Activated T-helper 17 cell treated with anti-CD3 and anti-CD28 coated beads, Interleukin-2, amount 50 U/mL, for 72 hours (primary cell): ENCODE measurements at places on chromosomes 3 and 15. TPM values are rescaled to one million over a fixed set of nuclear protein-coding genes. Genes with fewer than 3 reads are reported as not detected.
A peak's percentile ranks its signal among the peaks of the same experiment; 100 is the strongest.

GRCh38 chr3:24387493-24387892, 107.2 kb downstream of the THRB start:
- no peak for ATAC-seq

- no peak for ATAC-seq
These were observed 33.2 kb upstream of the CADM2 start for GRCh38 chr3:84925571-84925970.

DNA sequence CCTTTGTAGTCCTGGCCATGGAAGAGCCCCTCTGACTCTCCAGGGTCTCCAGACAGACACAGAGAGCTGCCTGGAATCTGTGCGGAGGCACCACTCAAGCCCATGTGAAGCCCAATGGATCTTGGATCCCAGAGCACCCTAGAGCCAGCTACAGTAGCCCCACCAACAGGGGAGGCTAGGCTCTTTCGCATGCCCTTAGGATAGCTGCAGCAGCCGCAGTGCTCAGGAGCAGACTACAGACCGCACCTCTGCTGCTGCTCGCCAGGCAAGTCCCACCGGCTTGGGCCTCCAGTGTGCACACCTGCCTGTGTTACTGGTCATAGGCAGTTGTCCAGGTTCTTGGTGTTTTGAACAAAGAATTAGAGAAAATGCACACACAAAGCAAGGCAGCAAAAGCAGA, 131.6 kb downstream of the SPATA16 start:
- peak; percentile 16 for ATAC-seq

DNA sequence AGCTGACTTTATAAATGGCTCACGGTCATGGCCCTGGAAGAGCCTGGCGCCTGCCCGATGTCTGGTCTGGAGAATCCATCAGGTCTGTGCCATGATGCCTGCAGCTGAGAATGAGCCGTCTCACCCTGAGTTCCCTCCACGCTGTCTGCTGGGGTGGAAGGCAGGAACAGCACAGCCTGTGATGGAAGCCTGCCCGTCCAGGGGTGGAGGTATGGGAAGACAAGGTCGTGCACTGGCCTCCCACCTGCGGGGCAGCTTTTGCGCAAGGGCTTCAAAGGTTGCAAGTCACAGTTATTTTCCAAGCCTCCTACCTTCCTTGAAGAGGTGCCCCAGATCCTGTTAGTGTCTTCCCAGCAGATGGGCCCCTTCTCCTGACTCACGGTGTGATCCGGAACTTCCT, 275.5 kb downstream of the FAM43A start:
- no peak for ATAC-seq

- no peak for ATAC-seq
These were observed 33.5 kb upstream of the USP8 start for GRCh38 chr15:50390554-50391264.

GRCh38 chr3:52978109-52978754, 67.6 kb downstream of the SFMBT1 start:
- ATAC-seq: no peak

GRCh38 chr3:144167634-144168033, 196.0 kb downstream of the DIPK2A start:
- no peak for ATAC-seq

- no peak for ATAC-seq
These were observed 59.4 kb downstream of the PEX5L start for GRCh38 chr3:179977356-179977755.

GRCh38 chr3:52939600-52939999, 42.3 kb upstream of the STIMATE start:
- no peak for ATAC-seq

GRCh38 chr3:170497207-170498095, 78.8 kb downstream of the CLDN11 start:
- no peak for ATAC-seq

DNA sequence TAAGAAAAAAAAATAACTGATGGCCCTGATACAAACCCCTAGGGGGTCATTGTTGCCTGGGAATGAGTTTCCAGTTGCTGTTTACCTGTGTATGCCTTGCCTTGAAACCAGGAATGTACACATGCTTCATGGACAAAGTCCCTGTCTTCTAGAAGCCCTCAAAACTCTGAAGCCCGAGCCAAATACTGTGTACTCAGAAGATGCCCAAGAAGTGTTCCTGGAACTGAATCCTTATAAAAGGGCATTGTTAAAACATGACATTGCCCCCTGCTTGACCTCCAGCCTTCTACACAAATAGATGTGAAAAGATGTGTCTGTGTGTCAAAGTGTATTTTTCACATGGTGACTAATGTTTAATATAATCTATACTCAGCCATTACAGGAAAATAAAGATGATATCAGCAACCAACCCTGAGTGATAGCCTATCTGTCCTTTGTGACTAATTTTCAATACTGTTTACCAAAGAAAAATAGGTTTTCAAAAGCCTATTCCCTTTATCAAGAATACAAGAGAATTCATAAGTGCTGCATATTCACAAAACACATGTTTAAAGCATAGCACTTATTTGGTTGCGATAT, 325.9 kb downstream of the MECOM start:
- no peak for ATAC-seq

Gene STARD9
- total RNA-seq: 10.9 TPM

Gene AGBL1
- 0.19 TPM for total RNA-seq

DNA sequence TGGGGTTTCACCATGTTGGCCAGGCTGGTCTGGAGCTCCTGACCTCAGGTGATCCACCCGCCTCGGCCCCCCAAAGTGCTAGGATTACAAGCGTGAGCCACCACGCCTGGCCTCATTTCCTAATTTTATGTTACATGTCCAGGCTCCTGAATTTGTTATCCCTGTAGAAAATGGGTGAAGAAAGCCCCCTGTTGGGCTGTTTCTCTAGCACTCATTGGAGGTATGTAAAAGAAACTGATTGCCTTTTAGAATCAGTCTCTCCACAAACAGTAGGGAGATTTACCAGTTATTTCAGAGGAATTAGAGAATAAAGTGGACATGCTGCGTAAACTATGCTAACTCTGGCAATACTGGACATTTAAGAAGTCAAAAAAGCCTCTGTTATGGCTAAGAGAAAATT, 364.1 kb upstream of the TBL1XR1 start:
- ATAC-seq: no peak

Gene C3orf22
- not detected for total RNA-seq

GRCh38 chr15:25674913-25675312, 188.2 kb downstream of the ATP10A start:
- ATAC-seq: no peak

Gene ZNF80
- total RNA-seq: 0.29 TPM

Gene GBE1
- 251 TPM for total RNA-seq

DNA sequence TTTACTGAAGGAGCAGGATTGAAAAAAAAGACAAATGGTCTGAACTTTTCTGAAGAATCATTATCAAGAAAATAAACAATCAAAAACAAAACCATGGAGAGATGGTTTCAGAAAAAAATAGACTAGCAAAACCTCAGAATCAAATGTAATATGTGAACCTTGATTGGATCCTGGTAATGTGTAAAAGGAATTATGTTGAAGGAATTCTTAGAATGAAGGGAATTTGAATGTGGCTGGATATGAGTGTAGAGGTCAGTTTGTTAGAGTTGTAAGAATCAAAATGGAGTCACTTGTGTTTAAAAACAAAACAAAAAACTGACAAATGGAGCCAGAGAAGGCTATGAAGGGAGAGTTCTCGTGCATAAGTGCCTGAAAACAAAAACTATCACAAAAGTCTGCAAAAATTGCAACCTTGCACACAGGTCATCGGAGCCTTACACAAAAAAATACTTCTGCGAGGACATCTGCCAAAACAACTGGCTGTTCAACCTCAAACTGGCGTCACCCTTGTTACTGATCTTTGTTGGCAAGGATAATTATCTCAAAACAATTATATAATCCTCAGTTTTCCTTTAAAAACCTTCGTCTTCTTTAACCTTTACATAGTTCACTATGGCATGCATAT, 19.1 kb upstream of the ATP13A3 start:
- ATAC-seq: no peak

- ATAC-seq: no peak
These were observed 1016.6 kb downstream of the PLOD2 start for GRCh38 chr3:145144361-145144760.

GRCh38 chr15:45333550-45333949, 44.8 kb downstream of the GATM start:
- ATAC-seq: no peak

DNA sequence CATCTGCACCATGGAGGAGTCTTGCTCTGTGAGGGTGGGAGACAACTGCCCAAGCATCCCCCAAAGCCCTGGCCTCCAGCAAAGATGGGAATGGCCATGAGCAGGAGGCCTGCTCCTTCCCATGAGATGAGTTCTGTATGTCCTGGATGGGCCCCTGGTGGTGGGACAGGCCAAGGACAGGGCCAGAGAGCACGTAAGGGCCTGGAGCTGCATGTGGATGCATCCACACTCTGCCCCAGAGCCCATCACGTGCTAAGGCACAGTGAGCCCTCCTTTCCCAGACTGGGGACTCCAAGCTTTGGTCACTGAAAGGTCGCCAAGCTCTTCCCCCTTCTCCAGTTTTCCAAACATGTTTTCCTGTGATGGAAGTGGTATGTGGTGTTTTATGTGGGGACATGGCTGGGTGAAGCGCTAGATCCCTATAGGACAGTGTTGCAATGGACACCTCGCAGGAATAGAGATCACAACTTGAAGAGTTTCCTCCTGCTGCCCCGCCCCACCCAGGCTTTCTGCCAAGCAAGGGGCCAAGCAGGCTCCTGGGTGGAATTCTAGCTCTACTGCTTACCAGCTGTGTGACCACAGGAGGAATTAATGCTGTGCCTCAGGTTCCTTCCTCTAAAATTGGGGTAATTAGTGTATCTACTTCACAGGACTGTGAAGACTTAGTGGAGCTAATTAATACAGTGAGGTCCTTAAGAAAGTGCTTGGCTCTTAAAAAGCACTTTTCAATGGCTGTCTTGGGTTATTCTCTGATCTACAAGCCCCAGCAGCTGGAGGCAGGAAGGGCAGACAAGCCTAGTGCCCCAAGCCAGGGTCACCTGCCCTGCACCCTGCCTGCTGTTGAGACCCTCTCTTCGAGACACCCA, 106.4 kb upstream of the RPL32 start:
- ATAC-seq: no peak

Gene PCSK6
- 0.56 TPM for total RNA-seq

- no peak for ATAC-seq
These were observed 43.7 kb downstream of the BDH1 start for GRCh38 chr3:197511853-197512635.

- no peak for ATAC-seq
These were observed 86.6 kb downstream of the LINGO1 start for GRCh38 chr15:77546050-77546501.

DNA sequence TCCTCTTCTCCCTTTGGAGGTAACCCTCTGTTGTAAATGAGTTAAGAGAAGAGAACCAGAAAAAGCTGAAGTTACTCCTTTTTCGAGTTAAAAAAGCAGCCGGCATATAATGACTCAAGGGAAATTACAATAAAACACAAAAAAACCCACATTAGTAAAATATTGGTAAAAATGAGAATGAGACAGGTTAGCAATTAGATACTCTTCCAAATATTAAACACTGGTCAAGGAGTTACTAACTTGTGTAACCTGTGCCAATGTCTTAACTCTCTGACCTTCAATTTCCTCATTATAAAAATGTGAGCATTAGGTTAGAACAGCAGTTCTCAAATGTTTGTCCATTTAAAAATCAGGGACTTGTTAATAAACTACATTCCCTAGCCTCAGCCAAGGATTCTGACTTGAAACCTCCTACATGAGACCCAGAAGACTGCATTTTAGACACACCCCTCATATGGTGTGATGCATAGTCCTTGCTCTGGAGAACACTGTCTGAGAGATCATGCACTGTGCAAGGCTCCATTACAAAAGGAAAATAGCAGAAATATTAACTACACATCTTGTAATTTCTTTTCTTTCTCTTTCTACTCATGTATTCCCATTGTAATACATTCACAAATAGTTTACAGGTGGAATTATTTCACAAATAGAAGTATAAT, 42.7 kb upstream of the TOP2B start:
- ATAC-seq: no peak

Gene ATP13A5
- total RNA-seq: not detected

Gene ITIH1
- total RNA-seq: not detected

- ATAC-seq: no peak
These were observed 288.8 kb downstream of the ZBTB20 start for GRCh38 chr3:114858329-114858728.

Gene TM2D3
- total RNA-seq: 45.6 TPM

GRCh38 chr15:49131403-49131802, 24.0 kb downstream of the COPS2 start:
- no peak for ATAC-seq

GRCh38 chr15:97893967-97894366, 66.5 kb upstream of the ARRDC4 start:
- no peak for ATAC-seq

Gene TRPM1
- total RNA-seq: not detected
